ENCODE measurements at places on chromosomes 7 and 10. TPM values are rescaled to one million over a fixed set of nuclear protein-coding genes. Genes with fewer than 3 reads are reported as not detected.
A peak's percentile ranks its signal among the peaks of the same experiment; 100 is the strongest.

Gene AFAP1L2
- total RNA-seq = 176 TPM

Gene SPRN
- total RNA-seq = not detected

Gene CUZD1
- 1.2 TPM for total RNA-seq

DNA sequence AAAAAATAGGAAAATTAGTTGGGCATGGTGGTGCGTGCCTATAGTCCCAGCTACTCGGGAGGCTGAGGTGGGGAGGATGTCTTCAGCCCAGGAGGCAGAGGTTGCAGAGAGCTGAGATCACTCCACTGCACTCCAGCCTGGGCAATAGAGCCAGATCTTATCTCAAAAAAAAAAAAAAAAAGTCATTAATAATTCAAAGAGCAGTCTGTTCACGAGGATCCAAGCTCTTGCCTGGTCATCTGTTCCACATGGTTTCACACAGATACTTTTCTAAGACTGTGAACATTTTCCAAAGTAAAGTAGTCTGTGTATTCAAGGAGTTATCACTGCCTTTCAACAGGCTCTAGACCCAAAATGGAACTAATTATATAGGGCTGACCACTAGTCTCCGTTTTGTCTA is 86.9 kb downstream of the ZNF277 start:
- no peak overlapping the region for H3K4me3 ChIP-seq
- no peaks in the 10 kb centered on the region for H3K36me3 ChIP-seq
- H3K4me1 ChIP-seq = no peaks in the 10 kb centered on the region
- no peak overlapping the region for H3K27ac ChIP-seq
- no peak for DNase-seq
- H3K27me3 ChIP-seq = no peaks in the 10 kb centered on the region

DNA sequence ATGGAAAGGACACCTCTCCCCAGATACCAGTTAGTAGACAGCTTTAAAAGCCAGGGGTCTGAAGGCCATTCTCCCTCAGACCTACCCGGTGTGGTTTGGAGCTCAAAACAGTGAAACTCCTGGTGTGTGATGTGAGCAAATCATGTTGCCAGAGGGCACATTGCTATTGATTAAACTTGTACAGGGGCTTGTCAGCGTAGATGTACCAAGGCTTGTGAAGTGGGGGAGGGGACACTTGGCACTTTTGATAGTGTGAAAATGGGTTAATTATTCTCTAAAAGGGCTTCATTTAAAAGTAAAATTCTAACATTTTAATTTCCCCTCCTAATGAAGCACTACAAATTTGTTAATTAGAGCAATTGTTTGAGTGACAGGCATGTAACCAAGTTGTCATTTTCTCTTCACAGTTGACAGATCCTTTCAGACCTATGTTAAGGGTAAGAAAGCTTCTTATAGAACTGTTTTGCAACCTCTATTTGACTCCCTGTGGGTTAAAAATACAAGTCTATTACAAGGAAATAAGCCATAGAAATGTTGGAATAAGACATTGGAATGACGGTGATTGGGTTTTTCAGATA is 356.9 kb upstream of the GALNT17 start:
- no peaks in the 10 kb centered on the region for H3K27me3 ChIP-seq
- H3K4me1 ChIP-seq = peaks cover 44% of the 10 kb centered on the region
- DNase-seq = no peak
- no peaks in the 10 kb centered on the region for H3K36me3 ChIP-seq

GRCh38 chr7:115015619-115016018 is 93.7 kb downstream of the MDFIC start:
- H3K4me1 ChIP-seq = peaks cover 16% of the 10 kb centered on the region
- no peak for DNase-seq
- no peaks in the 10 kb centered on the region for H3K36me3 ChIP-seq

DNA sequence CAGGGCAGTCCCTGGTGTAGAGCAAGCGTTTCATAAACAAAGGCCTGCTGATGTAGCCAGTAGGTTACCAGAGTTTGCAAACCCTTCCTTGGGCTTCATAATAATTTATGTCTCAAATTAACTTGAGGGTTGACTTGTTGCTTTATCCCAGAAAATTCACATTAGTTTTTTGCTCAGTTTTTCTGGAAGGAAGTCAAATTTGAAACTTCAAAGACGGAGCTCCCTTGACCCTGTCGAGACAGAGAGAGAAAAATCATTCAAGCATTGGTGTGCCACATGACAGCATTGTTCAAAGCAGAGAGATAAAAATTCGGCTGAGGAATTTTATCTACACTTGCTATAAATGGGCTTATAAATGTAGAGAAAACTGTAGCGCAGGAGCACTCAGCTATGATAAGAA is 627.7 kb downstream of the TNS3 start:
- no peaks in the 10 kb centered on the region for H3K4me1 ChIP-seq
- H3K27me3 ChIP-seq = no peaks in the 10 kb centered on the region
- H3K4me3 ChIP-seq = no peak overlapping the region
- no peak overlapping the region for H3K27ac ChIP-seq

GRCh38 chr7:117041822-117042221 is 88.5 kb downstream of the ST7 start:
- no peak overlapping the region for H3K4me3 ChIP-seq
- H3K27ac ChIP-seq = no peak overlapping the region
- H3K27me3 ChIP-seq = no peaks in the 10 kb centered on the region
- H3K4me1 ChIP-seq = peaks cover 12% of the 10 kb centered on the region
- no peaks in the 10 kb centered on the region for H3K36me3 ChIP-seq

GRCh38 chr7:23471106-23471859 is 992 bp upstream of the IGF2BP3 start:
- DNase-seq = no peak
- no peaks in the 10 kb centered on the region for H3K36me3 ChIP-seq
- H3K4me3 ChIP-seq = peak overlapping the region; percentile 11
- peaks cover 99% of the 10 kb centered on the region for H3K27me3 ChIP-seq
- no peak overlapping the region for H3K27ac ChIP-seq

DNA sequence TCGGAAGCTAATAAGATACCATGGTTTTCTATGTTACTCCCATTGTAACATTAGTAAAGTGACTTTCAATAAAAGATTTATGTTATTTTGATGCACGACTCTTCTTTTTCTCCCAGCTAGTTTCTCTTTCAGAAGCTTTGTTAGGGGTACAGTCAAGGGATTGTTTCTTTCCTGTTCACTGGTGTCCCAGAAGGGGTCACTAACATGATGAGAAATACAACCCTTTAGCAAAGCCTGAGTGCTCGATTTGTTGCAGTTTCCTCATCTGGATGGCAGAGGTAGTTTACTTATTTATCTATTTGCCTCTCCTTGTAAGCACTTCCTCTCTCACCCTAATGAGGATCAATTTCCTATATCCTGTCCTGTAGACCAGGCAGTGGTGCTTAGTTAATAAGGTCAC is 17.0 kb downstream of the SRI start:
- H3K36me3 ChIP-seq = no peaks in the 10 kb centered on the region
- no peak overlapping the region for H3K4me3 ChIP-seq
- H3K4me1 ChIP-seq = no peaks in the 10 kb centered on the region
- no peaks in the 10 kb centered on the region for H3K27me3 ChIP-seq
- no peak overlapping the region for H3K27ac ChIP-seq

GRCh38 chr7:1558841-1559625 is 3.0 kb upstream of the TMEM184A start:
- H3K27me3 ChIP-seq = peaks cover 24% of the 10 kb centered on the region
- no peak overlapping the region for H3K4me3 ChIP-seq
- H3K36me3 ChIP-seq = no peaks in the 10 kb centered on the region
- H3K4me1 ChIP-seq = no peaks in the 10 kb centered on the region
- no peak overlapping the region for H3K27ac ChIP-seq

Data from tibial nerve (tissue), 4 donors.